ENCODE measurements at places on chromosomes 12 and 14.

DNA sequence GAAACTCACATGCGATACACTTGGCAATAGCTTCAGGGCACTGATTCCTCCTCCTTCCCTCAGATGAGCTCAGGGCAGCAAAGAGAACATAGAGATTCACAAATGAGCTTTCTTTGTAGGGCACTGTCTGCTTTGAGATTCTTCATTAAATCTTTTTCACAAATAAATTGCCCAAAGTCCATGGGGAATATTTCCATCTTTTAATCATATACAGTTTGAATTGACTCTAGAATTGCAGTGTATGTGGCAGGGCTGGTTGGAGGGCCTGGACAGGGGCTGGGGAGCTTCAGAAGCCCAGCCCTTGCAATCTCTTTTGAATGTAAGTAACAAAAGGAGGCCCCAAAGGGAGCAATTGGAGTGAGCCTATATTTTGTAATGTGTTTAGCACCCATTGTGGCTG is 197.5 kb downstream of the NOVA1 start:
- DNase-seq: no peak

GRCh38 chr12:57109207-57110103 is 1.7 kb downstream of the STAT6 start:
- no peak for DNase-seq

- no peak for DNase-seq
Observed at GRCh38 chr14:63895510-63895909, 42.7 kb downstream of the SYNE2 start.

DNA sequence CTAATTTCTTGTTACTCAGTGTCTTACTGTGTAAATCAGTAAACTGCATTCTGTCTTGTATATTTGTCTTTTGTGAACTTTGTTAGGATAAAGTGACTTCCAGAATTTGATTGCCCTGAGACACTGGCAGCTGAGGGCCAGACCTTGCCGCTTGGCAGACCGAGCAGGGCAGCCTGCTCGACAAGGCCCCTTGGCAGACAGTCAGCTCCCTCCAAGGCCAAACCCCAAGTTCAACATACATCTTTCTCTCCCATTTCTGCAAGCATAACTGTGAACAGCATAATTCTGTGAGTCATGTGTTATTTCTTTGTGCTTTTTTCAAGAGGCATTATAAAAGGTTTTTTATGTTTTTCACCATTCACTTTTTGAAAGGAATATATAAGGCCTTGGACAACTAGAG is 39.2 kb upstream of the BMAL2 start:
- DNase-seq: no peak

GRCh38 chr12:1471224-1471623 is 123.2 kb downstream of the FBXL14 start:
- no peak for DNase-seq

- DNase-seq: no peak
Observed at GRCh38 chr14:59103396-59103795, 85.1 kb upstream of the DAAM1 start.

DNA sequence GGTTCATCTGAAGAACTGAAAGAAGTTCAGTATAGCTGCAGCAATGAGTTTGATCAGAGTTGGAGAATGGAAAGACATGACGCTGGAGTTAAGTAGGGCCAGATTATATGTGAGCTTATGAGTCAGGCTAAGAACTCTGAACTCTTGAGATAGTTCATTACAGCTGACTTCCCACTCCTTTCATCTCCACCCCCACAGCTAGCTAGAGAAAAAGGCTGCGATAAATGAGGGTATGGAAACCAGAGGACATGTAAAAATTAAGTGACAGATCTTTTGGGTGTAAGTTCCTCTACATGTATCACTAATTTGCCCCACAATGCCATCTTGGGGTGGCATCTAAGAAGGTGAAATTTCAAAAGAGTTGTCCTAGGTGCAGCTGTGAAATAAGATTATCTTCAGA is 28.6 kb downstream of the PYM1 start:
- no peak for DNase-seq

GRCh38 chr14:30355431-30355913 is 203.5 kb upstream of the G2E3 start:
- no peak for DNase-seq

DNA sequence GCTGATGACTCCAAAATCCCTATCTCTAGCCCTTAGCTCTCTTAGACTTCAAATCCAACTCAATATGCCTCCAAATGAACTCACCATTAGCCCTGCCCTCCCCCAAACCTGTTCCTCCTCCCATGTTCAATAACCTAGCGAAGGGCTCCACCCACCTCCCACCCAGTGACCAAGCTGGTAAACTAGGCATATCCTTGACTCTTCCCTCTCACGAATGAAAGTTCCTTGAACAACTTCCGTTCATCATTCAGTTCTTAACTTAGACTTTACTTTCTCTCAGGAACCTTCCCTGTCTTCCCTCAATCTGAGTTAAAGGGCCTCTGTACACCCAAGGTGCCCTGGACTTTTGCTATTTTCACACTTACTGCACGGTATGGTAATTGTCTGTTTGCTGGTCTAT is 1.9 kb upstream of the KLHDC1 start:
- DNase-seq: no peak

DNA sequence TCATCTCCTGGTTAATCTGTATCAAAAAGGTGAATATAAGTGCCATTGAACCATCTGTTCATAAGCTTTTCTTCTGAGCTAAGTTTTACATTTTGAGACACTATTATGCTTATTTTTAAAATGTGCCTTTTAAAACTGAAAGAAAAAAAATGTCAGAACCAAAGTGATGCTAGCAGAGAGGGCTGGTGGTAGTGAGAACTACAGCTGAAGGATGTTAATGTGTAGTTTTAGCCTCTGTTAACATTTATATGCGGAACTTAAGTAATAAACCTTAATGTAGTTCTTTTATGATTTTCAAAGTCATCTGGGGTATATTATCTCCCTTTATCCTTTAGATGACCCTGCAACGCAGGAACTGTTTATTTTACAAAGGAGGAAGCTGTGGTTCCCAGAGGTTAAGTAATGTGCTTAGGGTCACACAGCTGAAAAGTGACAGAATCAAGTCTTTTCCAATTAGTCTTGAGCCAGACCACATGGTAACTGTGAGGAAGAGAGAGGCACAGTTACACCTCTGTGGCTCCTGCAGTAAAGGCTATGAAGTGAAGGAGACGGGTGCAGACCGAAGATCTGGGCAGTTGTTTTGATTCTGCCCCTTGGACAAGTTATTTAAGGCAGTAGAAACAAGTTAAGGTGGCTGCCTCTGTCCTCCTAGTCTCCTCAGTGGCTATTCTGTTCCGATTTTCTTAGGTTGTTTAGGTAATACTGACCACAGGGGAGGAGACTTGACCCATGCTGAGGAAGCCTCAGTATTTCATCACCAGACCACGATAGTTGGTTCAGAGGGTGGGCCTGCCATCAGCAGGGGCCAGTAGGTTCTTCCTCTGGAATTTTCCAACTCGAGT is 23.9 kb downstream of the GNG2 start:
- DNase-seq: no peak

GRCh38 chr14:21748869-21749303 is 75.3 kb upstream of the OR4E1 start:
- peak; percentile 3 for DNase-seq

DNA sequence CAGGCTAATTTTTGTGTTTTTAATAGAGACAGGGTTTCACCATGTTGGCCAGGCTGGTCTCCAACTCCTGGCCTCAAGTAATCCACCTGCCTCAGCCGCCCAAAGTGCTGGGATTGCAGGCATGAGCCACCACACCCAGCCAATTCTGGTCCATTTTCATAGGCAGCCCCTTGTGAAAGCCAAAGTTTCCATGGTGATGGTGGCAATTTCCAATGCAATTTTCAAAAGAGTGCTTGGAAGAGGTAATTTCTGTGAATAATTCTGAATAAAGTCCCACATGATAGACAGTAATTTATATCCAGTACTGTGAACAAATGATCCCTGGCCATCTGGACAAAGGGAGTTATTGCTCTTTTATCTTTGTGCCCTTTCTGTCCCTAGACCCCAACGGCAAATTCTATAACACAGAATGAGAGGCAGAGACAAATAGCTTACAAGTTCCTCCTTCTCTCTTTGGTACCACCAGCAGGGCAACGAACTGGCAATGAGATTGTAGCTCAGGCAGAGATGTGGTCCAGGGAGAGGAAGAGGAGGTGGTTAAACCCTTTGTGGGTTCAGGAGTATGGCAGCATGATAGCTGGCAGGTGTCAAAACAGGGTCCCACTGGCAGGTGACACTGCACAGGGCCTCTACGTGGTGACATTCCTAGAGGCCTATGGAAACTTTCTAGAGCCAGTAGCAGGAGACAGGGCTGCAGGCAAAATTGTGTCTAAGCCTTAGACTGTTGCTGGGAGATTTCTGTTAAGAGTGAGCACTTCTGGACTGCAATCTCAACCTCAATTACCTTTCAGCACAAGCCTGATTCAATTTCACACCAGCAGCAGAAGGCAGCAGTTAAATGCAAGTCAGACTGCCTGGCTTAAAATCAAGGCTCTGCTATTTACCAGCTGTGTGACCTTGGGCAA is 46.5 kb downstream of the NT5DC3 start:
- no peak for DNase-seq

- DNase-seq: no peak
Observed at GRCh38 chr14:75871181-75871880, 110.5 kb downstream of the TGFB3 start.

- no peak for DNase-seq
Observed at GRCh38 chr12:124082687-124083086, 109.7 kb downstream of the ZNF664 start.

DNA sequence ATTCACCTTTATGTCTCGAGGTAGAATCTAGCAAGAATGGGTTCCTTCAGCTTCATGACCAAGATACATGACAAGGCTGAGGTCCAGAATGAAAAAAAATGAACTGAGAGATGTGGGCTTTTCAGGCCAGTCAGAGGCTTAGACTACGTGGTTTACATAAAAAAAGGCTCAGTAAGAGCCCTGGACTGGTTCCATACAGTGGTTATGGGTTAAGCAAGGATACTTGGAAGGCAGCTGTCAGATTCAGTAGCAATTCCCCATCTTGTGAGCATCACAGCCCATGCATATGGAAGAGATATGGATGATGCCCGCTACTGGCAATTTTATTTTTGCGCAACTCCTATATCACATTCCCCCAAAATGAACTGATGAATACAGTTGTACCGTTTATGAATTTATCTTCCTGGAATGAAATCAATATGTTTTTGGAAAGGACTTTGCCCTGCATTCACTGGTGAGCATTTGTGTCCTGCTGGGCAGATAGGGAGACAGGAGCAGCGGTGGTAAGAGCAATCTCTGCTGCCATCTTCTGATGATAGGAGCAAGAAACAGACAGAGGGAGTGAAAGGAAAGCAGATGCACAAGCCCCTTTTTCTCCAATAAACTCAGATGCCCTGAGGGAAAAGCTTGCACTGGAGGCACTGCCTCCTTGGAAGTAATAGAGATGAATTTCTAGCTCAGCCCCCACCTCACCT is 280.4 kb downstream of the GALC start:
- no peak for DNase-seq

DNA sequence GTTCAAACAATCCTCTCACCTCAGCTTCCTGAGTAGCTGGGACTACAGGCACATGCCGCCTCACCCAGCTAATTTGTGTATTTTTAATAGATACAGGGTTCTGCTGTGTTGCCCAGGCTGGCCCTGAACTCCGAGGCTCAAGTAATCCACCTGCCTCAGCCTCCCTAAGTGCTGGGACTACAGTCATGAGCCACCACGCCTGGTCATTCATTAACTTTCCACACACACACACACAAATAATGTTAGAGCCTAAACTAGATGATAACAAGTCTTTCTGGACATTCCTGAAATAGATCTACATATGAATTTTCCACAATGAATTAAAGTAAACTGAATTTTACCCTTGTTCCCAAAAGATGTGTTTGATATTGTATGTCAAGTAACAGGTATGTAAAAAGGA is 776.0 kb downstream of the GALC start:
- no peak for DNase-seq

DNA sequence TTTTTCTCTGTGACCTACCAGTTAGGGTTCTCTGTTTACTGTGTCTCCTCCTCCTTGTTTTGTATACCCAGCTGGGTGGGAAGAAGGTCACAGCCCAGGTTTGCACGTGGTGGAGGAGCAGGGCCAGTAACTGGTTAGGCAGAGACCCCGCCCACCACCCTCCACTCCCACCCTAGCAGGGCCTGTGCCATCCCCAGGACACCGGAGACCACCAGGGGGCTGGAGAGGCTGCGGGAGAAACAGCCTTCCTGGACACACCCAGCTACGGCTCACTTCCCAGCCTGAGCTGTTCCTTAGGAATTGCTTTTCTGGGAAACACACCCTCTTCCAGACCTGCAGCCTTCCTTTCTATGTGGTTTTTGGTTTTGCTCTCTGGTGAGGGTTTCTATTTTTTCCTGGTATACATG is 21.1 kb downstream of the BDKRB2 start:
- DNase-seq: no peak

DNA sequence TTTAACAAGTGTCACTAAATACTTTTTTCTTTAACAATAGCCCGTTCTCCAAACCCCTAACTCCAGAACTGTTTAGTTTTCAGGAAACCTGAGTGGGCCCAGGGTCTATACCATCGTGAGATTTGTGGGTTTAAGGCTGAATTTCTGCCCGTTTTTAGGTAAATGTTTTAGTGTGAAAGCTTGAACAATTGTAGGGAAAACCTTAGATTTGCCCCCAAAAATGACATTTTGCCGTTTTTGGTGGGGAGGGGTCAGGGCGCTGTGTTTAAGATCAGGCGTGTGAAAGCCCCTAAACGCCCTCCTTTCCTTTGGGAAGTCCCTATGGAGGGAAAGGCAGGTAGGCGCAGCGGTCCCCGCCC is 320 bp upstream of the PRPF39 start:
- DNase-seq: no peak

GRCh38 chr12:12786351-12786705 is 869 bp downstream of the APOLD1 start:
- no peak for DNase-seq

DNA sequence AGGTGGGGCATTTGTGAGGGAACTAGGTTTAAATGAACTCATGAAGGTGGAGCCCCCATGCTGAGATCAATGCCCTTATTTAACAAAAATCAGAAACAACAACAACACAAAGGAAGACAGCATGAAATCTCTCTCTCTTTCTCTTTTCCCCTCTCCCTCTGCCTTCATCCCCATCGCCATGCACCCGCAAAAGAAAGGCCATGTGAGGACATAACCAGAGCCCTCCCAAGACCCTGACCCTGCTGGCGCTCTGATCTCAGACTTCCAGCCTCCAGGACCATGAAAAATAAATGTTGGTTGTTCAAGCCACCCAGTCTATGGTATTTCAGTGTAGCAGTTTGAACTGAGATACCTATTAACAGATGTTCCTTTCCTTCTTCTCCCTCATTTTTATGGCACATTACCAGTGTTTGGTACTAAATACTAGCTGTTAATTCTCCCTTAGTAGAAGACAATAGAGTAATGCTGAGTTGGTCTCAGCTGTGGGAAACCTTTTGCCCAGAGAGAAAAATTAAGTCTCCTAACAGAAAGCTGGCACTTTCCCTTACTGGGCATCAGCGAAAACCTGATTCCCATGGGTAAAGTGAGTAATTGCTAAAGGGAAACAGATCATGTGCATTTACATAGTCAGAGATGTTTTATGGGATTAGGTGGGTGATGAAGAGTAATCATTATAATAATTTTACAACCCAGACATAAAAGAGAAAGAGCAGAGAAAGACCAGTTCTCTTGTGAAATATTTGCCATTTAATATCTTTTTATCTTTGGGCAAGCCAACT is 264.0 kb upstream of the PLEKHG7 start:
- DNase-seq: no peak

GRCh38 chr14:32226056-32226455 is 23.0 kb upstream of the RNU6-8 start:
- DNase-seq: no peak

- DNase-seq: no peak
Observed at GRCh38 chr14:96121660-96122395, 82.7 kb downstream of the C14orf132 start.

Data from hypothalamus (tissue), 51 donors.